ENCODE measurements at places on chromosomes 3 and 15.

DNA sequence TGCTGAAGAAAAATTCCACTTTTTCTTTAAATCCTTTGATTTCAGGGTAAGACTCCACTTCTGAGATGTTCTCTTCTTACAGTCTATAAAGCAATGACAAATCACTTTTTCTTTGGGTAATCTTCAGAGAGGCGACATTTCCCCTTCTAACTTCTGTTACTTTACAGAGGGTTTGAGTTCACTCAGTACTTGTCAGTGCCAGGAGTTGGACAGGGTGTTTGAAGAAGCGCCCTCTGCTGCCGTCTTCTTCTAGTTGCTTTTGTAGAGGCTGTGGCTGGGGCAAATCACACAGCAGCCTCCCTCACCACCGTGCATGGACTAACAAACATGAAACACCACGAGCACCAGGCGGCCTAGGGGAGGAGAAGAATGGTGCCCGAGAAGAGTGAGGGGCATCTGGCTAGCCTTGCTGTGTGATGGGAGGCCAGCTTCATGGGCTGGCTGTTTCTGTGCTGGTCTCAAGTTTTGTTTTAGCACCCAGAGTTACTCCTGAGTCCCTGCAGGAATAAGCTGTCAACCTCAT, at the start of gene CD80:
Gene CD80, minus strand, starts transcription at position 174 of the 523 bp plus-strand sequence. CDS start 1,886 bp downstream, outside the sequence.
- DNase-seq: peak; percentile 62

DNA sequence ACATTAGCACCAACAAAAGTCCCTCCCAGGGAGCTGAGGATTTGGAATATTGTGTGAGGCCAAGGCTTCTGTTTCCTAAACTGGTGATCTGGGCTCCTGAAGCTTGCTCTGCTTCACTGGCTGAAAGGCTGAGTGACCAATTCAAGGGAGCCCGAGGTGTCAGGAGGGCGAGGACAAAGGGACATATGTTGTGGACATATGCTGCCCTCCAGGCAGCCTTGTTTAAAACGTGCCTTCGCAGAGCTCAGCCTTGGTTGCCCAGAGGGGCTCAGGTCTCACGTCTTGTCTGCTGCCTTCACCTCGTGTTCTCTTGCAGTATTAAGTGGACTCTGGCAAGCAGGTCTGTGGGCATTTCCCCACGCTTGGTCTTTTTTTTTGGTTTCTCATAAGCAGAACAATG, 7.0 kb downstream of the SLCO3A1 start:
- DNase-seq: no peak

- DNase-seq: no peak
Measured at GRCh38 chr3:89216016-89216739, 108.8 kb downstream of the EPHA3 start.

- DNase-seq: no peak
Measured at GRCh38 chr3:46296826-46297225, 54.6 kb downstream of the CCR3 start.

- DNase-seq: no peak
Measured at GRCh38 chr3:171435757-171436156, 24.4 kb downstream of the TNIK start.

All from Ammon's horn (tissue), 1 donor.